ENCODE measurements at places on chromosomes 12 and 14.

- no peak for DNase-seq
Observed at GRCh38 chr12:28209782-28210181, 19.5 kb downstream of the CCDC91 start.

DNA sequence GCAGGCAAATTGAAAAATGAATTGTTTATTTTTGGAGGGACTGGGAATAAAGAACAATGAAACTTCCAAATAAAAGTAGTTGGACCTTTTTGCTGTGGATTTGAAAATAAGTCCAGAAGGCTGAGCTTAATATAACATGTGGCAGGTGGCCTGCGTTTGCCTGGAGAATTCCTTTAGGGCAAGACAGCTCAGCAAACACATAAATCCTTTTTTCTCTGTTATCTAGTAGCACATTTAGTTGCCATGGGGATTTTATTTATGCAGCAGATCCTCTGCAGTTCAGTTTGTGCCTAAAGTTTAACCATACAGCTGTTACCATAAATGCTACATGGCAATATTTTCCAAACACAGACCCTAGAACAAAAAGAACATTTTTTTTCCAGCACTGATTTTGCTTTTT lies 180.0 kb downstream of the NPAS3 start:
- no peak for DNase-seq

GRCh38 chr12:32906399-32907165 lies 10.0 kb upstream of the PKP2 start:
- DNase-seq = no peak

DNA sequence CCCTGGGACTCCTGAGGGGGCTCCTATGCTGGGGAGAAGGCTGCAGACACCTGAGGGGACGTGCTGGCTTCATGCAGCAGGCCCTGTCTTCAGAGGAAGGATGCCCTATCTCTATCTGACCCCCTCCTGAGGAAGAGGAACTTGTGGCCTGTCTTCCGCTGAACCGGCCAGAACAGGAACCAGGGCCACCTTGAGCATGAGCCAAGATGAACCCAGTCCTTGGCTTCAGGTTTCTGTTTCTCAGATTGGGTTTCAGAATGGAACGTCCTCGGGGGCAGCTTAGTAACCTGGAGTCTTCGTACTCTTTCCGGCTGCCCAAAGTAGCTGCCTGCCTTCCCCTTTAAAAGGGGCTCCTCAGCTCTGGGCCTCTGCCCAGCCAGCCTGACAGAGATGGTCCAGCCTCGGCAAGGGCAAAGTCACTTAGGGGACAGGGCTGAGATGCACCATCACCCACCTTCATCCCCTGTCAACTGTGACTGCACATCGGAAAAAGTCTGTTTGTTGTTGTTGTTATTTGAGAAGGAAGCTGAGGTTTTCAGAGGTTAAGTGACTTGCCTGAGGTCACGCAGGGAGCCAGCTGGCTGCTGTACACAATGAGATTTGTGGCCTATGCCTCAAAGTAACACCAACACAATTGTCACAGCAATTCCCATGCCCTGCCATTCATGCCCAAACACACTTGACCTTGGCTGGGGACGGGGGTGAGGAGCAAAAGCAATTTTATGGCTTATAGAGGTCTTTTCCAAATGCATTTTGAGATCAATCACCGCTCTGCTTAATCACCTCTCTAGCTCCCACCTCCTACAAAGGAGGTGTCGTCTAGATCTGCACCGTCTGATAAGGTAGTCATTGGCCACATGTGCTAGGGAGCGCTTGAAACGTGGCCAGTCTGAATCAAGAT lies 13.4 kb downstream of the ASB2 start:
- no peak for DNase-seq

- DNase-seq = no peak
Observed at GRCh38 chr14:98944989-98945388, 327.0 kb downstream of the BCL11B start.

DNA sequence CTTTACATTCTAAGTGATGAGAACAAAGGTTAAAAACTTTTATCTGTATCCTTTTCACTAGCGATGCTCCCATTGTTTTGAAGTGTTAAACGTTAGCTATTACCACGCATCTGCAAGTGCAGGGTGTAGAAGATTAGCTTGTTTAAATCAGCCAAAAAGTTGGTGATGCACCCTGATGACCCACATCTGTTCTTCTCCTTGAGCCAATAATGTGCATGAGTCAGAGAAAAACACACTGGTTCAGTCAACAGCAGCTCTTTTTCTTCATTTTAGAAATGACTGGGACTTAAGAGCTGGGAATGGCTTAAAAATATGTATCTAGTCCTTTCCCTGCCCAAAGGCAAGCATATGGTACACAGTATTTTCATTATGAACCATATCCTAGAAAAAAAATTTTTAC lies 323.5 kb upstream of the PDE3A start:
- DNase-seq = no peak

DNA sequence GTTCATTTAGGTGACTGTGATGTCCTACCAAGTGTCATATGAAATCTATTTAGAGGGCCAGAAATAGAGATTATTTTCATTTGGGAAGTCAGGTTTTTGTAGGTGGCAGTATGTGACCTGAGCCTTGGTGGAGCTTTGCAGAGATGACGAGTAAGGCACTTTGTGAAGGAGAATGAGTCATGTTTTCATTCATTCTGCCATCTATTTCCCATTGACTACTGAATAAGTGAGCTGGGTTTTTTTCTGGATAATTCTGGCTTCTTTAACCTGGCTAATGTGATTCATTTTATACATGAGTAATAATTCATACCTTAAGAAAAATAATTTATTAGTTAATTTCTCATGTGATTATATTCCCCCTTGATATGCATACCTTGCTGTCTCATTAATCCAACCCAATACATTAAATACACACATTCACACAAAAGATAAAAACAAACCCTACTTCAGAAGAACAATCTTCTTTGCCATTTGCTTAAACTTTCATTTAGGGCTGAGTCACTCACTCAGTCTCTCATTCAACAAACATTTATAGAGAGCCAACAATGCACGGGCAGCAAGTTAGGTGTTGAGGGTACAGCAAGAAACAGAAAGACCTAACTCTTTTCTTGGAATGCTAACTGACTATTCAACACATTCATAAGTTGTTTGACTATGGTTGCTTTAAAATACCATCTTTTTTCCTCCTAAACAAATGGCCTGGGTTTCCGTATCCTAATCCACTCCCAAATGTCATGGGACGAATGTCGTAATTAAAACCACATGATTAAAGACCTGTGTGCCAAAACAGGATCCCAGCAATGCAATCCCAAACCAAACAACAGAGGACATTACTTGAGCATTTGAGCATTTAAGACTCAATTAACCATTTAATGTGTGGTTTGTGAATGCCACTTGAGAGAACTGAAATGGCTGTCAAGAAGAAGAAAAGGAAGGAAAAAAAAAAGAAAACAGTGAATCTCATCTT lies 78.0 kb downstream of the KITLG start:
- DNase-seq = no peak

DNA sequence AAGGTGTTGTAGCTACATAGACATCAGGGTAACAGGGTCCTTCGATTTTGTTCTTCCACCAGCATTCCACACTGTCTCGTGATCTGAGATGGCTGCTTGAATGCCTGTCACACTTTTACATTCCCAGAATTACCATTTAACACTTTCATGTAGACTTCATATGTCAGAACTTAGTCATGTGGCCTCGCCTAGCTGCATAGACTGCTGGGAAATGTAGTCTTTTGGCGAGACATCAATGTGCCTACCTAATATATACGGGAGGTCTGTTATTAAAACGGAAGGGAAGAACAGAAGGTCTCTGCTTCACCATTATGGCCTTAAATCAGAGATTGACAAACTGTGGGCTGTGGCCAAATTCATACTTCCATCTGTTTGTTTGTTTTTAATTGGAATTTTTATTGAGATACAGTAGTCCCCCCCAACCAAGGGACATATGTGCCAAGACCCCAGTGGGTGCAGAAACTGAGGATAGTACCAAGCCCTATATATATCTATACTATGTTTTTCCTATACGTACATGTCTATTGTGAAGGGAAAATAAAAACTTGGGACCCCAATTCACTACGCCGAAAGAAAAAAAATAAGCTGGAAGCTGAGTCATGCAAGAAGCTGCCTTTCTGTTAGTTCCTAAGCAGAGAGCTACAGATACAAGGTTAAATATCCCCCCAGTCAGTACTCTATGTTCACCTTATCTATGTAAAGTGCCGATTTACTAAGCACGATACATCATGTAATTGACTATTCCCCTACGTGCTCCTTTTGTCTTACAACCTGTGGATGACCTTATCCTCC lies 11.3 kb upstream of the HRK start:
- DNase-seq = no peak

DNA sequence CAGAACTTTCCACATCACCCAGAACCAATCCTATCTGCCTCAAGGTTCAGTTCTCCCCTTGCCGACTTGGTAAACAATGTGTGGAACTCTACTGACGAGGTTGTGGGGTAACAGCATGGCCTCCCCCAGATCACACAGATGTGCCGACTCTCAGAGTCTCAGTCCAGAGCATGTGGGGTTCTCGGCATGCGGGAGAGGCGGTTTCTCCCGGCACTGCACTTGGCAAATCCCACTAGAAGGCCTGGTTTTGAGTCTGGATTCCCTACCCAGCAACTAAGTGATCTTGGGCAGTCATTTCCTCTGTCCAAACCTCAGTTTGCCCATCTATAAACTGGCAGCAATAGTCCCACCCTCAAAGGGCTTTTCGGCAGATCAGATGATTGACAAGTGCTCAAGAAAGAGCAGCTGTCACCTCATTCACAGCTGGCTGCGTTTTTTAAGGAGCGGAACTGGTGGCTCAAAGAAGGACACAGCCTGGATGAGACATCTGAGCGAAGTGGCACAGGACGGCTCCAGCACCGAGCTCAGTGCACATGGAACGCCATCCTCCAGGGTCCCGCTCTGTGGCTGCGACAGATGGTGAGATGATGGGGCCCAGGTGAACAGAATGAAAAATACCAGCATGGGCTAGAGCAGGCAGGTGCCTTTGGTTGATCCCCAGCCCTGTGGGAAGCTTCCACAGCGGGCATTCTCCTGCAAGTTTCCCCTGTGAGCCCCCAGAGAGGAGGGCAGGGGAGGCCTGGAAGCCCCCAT lies 7.3 kb downstream of the TESC start:
- no peak for DNase-seq

DNA sequence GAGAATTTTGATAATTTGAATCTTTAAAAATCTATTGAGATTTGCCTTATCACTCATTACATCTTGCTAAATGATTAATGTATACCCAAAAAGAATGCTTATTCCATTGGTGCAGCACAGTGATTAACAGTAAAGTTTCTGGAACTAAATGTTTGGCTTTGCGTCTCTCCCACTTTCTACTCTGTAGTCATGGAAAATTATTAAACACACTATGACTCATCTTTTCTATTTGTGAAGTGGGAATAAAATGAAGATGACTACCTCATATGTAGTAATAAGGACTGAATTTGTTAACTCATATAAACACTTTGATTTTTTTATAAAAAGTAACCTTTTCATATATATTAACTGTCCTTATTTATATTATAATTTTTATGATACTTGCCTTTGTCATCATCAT lies 118.1 kb downstream of the RERGL start:
- DNase-seq = no peak

- peak; percentile 57 for DNase-seq
Observed at GRCh38 chr12:130775953-130776856, 60.1 kb upstream of the RIMBP2 start.

- peak; percentile 14 for DNase-seq
Observed at GRCh38 chr14:104339829-104340228, 201.4 kb downstream of the KIF26A start.

DNA sequence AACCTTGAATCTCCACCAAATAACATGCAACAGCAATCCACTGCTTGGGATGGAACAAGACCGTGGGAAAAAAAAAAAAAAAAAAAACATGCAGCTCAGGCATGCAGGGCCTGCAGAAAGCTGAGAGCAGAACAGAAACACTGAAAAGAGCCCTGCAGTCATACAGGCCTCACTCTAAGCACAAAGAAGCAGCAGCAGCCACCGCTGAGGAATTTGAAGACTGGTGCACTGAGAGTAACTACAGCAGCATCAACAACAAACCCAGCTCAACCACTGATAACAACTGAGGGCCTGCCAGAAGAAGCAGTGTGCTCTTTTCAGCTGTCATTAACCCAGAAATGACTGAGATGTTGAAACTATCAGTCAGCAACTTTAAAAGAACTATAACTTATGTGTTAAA lies 354.7 kb upstream of the TMTC1 start:
- DNase-seq = no peak

DNA sequence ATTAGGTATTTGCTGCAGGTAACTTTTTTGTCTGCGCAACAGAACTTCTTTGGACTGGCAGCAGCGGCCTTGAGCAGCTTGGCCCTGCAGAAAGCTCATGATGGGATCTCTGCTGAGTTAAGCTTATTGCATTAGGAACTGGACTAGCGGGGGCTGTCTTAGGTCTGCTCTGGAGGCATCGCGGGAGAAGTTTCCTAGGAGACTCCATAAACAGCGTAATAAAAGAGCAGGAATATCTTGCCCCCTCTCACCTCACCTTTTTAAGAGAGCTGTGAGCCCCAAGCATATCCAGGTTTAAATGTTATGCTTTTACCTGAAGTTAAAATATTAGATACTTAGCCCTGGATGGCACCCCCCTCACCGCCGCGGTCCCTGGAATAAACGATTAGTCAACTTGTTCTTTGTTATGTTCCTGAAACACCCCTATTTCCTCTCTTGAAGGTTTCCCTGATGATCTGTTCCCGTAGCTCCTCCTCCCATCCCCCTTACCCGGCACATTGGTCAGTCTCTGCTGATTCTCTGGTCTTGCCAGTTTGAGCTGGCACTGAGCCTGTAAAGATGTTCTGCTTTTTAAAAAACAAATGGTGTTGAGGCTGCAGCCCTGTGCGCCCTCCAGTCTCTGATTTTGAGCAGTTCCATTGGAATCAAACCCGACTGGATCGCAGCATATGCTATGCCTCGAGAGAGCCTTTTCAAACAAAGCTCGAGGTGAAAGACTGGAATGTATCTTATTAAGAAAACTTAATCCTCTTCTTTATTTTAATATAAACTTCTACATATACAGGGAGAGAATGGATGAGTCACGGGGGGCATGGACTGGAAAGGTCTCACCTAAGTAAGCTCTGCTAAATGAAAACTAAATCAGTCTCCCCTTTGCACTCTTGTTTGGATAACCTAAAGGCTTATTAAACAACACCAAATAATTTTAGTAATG lies 1.9 kb downstream of the MLXIP start:
- DNase-seq = peak; percentile 84

DNA sequence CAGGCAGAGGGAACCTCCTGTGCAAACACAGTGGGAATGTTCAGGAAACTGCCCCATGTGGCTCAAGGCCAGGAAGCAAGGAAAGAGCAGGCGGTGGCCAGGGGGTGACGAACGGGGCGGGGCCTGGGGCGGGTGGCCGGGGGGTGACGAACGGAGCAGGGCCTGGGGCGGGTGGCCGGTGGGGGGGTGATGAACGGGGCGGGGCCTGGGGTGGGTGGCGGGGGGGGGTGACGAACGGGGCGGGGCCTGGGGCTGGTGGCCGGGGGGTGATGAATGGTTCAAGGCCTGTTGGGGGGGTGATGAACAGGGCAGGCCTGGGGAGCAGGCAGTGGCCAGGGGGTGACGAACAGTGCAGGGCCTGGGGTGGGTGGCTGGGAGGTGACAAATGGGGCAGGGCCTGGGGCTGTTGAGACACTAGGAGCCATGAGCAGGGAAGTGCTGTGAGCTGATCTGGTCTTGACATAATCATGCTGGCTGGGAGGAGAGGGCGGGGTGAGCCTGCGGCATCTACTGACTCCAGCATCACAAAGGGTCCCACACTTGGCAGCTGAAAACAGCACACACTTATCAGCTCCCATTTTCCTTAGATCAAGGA lies 62.7 kb upstream of the FBRSL1 start:
- no peak for DNase-seq

GRCh38 chr14:105026033-105026785 lies 5.3 kb upstream of the CDCA4 start:
- DNase-seq = no peak

All from ureter (tissue), 1 donor.